ENCODE measurements at places on chromosomes 1 and 21.

DNA sequence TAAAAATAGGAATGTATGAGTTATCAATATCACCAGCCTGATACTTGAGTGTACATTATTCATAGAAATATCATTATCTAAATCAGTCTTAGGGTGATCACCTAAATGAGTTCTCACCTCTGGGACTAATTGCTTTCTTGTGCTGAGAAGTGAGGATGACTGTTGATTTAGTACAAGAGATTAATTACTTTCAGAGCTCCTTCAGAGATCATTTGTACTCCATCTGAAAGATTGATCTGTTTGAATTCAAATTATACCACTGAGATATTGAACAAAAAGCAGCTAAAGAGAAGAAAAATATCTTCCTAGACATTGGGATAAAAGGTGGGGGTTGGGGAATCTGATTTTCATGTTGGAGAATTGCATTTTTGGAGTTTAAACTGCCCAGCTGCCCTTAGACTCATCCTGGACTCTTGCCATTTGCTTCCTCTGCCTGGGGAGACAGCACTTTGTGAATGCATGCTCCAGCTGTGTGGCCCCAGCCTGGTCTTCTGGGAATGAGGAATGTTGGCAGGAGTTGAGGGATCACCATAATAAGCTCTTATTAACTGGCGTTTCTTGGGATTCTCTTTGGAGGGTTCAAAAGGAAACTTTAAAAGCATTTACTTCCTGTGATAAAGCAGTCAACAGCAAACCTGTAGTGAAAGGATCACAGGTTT lies 19.7 kb upstream of the PGBD2 start:
- no peak for DNase-seq

DNA sequence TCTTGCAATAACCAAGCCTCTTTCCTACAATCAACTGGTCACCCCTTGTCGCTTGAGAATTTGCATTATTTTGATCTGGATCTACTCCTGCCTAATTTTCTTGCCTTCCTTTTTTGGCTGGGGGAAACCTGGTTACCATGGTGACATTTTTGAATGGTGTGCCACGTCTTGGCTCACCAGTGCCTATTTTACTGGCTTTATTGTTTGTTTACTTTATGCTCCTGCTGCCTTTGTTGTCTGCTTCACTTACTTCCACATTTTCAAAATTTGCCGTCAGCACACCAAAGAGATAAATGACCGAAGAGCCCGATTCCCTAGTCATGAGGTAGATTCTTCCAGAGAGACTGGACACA lies 743 bp downstream of the GPR52 start:
- DNase-seq: no peak

- DNase-seq: no peak
Observed at GRCh38 chr1:110645821-110646735, 28.7 kb downstream of the KCNA3 start.

GRCh38 chr1:98897479-98897878 lies 107.2 kb downstream of the PLPPR5 start:
- DNase-seq: no peak

DNA sequence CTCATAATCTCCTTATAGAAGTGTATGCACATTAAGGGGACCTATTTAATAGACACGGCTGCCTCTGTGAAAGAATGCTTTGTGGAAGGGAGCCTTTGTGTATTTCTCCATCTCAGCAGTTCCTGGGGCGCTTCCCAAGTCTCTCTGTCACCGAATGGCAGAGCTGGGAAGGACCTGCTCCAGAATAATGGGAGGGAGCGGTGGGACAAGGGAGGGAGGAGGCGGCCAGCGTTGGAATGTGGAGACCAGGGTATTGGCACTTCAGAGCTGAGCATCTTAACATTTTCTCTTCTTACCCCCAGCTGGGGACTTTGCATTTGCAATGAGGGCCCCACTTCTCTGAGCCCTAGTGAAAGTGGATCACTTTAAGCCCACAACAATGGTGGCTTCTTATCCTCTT lies 23.9 kb downstream of the CACHD1 start:
- no peak for DNase-seq

GRCh38 chr1:240612811-240613210 lies 856 bp upstream of the GREM2 start:
- no peak for DNase-seq

DNA sequence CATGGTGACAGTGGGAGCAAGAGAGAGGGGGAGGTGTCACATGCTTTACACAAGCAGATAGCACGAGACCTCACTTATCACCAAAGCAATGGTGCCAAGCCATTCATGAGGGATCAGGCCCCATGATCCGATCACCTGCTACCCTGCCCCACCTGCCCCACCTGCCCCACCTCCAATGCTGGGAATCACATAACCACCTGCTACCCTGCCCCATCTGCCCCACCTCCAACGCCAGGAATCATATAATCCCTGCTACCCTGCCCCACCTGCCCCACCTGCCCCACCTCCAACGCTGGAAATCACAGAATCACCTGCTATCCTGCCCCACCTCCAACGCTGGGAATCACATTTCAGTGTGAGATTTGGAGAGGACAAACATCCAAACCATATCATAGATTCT lies 10.6 kb upstream of the AIRE start:
- no peak for DNase-seq

DNA sequence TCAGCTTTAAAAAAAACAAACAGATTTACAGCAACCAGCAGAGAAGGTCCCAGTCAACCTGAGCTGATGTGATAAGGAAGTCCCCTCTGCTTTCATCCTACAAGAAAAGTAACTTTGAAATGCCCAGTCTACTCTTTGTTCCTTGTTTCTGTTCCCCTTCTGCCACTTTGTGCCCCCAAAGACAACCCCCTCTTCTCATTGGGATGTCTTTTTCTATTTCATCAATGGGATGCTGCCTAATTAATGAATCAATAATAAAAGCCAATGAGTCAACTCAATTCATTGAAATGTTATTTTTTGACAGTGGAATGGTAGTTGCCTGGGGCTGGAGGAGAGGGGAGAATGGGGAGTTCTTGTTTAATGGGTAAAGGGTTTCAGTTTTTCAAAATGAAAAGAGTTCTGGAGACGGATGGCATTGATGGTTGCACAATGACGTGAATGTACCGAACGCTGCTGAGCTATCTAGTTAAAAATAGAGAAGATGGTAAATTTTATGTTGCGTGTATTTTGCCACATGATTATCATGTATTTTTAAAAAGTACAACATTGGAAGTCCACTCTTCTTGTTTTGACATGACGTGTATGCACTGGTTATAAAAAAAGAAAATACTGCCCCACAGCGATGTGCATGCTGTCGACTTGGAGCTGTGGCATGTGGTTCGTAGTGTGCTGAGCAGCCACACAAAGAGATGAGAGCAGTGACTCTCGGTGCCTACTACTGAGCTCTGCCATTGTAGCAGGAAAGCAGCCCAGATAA lies 22.4 kb upstream of the PADI2 start:
- DNase-seq: no peak

GRCh38 chr1:104933846-104934245 lies 1184.1 kb downstream of the AMY1C start:
- DNase-seq: no peak

Data from putamen (tissue), 1 donor.